ENCODE measurements at places on chromosomes 3 and 15. TPM values are rescaled to one million over a fixed set of nuclear protein-coding genes. Genes with fewer than 3 reads are reported as not detected.

DUOXA2 gene
- total RNA-seq = not detected

TMEM40 gene
- total RNA-seq = not detected

CADPS gene
- total RNA-seq = 0.45 TPM

DNA sequence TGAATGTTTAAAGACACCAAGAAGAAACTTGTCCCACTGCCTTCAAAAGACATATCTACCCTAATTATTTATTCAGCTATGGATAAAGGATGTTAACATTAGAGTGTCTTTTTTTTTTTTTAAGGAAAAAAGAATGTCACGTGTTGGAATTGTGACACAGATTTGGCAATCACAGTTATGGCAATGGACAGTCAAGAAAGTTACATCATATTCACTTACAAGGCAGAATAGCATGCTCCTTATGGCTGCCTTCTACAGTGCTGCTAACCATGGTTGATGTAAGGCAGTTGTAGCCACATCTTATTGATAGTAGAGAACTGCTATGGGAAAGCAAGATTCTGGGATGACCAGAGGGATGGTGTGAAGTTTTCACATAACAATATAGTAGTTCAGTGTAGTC, 128.8 kb upstream of the ZBTB20 start:
- DNase-seq = no peak

DNA sequence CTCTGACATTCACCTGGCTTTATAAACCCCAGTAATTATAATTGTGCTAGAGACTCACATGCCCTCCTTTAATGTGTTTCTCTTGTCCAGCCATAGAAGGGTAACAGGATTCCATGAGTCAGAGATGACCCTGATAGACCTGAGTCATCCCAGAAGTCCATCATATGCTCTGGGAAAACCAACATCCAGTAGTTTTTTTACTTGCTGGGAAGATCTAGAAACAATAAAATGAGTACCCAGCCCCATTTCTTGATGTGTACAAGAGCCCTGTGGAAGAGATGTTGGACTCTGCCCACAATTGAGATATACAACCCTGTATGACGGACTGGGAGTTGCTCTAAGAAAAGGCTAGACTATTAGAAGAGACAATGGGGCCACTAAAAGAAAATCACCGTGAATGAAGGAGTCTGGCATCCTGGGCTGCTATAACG, 22.4 kb upstream of the THUMPD3 start:
- no peak for DNase-seq

Measured in mesenteric fat pad (tissue), 1 donor.